ENCODE measurements at places on chromosomes 11 and 22. TPM values are rescaled to one million over a fixed set of nuclear protein-coding genes. Genes with fewer than 3 reads are reported as not detected.

GRCh38 chr11:28289444-28289843, 181.3 kb downstream of the METTL15 start:
- no peak for DNase-seq

DNA sequence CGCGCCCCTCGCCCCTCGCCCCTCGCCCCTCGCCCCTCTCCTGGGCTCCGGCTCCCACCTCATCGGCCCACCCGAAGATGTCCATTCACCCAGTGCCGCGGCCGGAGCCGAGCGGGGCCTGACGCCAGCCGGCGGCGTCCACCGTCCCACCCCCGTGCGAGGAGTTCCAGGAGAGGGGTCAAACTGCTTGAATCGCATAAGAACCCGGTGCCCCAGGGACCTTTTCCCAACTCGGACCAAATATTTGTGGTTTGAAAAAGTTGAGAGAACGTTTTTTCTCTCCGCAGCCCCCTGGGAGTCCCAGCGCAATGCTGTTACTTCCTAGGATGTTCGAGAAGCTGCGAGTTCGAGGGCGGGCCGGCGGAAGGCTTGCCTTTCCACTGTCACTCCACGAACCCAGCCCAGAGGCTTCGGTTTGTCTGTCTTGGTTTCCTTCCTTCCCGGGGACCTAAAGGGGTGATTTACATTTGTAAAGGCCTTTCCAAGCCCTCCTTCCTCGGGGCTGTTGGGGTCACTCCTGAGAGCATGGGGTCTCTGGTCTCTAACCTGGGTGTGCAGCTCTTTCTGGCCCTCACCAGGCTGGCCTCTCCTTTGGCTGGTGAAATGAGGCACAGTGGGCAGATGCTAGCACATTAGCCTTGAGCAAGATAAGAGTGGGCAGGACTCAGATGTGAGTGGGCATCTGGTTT, 38.0 kb downstream of the ETS1 start:
- DNase-seq: peak; percentile 70

DNA sequence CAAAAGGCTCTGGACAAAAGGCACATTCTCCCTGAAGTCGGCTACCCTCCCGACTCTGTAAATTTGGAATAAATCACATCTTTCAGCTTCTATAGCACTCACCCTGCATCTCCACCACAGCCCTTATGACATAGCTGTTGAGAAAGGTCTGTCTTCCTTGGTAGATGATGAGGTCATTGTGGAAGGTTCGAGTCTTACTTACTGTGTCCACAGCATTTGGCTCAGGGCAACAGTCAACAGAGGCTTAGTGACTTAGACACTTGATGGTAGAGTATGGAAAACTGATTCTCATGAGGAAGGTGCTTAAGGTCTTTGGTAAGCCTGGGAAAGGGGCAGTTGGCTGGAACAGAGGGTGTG, 45.6 kb downstream of the PTPRJ start:
- DNase-seq: no peak

DNA sequence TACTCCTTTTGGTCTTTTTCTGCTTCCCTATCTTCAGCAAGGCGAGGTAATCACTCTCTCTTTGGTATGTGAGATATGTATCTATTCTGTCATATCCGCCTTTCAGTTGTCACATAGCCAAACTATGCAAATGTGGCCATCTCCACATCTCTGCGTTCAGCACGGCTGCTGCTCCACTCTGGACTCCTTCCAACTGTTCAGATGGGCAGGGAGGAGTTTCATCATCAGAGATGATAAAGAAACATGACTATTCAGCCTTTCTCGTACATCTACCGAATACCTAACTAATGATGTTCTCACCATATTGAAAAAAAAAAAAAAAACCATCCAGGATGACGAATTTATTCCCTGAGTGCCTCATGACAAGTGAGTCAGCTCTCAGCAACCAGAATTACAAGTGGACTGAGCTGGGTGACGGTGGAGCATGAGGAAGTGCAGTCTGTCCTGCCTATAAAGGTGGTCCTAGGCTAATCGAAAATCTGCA, 899.6 kb downstream of the OPCML start:
- no peak for DNase-seq

- DNase-seq: no peak
Measured at GRCh38 chr11:45414088-45414487, 127.9 kb upstream of the SYT13 start.

DNA sequence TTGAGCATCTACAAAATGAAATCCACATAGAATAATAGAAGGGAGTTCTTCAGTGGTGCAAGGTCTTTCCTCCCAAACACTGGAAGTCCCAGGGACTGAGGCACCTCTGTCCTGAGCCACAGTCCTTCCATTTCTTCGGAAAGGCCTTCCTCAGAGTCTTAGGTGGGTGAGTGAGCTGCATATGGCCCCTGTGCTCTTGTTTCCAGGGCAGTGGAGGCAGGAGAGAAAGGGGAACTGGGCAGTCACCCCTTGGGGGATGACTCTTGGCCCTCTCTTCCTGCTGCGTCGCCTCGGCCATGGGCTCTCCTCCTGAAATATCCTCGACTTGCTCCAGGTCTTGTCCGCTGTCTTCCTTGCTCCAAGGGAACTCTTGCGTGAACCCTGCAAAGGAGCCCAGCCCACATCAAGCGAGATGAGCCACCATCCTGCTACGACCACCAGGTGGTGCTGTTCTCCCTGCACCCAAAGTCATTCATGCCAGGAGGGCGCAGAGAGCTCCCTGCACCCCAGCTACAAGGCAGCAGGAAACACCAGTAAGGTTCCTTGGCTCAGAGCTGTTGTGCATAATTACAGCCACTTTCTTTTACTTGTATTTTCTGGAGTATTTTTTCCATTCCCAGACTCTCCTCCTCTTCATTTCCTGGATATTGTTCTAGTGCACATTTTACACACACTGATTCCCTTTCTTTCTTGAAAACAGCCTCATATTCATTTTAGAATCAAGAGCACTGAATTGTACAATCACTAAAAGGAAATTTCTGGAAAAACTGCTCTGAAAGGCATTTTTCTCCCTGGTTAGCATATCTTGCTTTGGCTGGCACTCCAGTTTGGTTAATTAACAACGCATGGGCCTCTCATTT, 397.8 kb downstream of the OPCML start:
- DNase-seq: peak; percentile 69

DNA sequence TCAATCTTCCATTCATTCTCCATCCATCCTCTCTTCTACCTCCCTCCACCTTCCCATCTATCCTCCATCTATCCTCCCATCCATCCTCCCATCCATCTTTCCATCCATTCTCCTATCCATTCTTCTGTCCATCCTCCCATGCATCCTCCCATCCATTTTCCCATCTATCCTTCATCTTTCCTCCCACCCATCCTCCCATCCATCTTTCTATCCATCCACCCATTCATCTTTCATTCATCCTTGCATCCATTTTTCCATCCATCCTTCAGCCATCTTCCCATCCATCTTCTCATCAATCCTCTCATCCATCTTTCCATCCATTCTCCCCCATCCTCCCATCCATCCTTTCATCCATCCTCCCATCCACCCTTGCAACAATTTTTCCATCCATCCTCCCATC, 27.5 kb downstream of the IGLL1 start:
- DNase-seq: no peak

DNA sequence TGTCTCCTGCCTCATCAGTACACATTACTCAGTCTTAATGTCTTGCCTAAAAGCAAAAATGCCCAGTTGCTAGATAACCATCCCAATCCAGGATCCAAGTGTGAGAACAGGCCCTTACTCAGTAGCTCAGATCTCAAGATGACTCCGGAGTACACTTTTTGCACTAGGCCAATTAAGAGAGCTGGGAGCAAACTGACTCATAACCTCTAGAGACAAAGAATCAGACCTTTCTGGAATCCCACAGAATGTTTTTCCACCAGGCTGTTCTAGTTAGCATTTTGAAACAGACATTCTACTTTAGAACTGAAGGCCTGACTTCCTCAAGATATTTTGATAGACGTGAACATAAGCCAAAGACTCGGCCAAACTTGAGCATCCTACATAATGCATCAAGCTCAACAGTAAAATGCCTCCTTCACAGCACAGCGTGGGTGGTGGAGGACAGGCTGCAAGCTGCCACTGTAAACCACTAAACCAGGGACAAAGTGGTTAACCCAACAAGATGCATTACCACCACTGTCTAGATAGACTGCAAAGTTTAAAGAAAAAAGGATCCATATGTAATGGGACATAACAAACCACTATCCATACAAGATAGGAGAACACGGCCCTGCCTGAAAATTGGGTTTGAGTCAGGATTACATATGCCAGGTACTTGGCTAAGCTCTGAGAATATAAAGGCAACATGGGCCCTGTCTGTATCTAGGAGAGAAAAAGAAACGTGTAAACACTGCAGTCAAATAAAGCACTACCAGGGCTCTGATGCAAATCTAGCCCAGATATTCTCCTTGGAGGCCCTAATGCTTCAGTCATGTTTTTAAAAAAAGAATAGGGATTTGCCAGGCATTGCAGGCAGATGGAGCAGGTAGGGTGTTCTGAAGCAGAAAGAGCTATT, 48.3 kb downstream of the MYH9 start:
- no peak for DNase-seq

GRCh38 chr11:118211006-118211405, 13.8 kb downstream of the JAML start:
- DNase-seq: peak; percentile 42

DNA sequence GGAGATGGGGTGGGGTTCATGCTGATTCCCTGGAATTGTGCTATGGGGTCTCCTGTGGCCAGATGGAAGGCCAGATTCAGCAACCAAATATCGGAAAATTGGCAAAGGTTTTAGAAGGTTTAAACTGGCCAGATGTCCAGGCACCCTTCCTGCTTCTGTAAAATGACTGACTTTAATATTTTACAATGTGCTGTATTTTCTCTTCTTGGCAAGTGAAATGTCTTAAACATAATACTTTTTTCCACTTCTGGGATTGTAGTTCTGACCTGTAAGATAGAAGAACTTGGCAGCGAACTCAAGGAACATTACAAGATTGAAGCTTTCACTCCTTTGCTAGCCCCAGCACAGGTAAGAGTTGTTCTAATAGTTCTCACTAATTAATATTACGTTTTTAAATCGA, 17.5 kb downstream of the POLA2 start:
- DNase-seq: no peak

DNA sequence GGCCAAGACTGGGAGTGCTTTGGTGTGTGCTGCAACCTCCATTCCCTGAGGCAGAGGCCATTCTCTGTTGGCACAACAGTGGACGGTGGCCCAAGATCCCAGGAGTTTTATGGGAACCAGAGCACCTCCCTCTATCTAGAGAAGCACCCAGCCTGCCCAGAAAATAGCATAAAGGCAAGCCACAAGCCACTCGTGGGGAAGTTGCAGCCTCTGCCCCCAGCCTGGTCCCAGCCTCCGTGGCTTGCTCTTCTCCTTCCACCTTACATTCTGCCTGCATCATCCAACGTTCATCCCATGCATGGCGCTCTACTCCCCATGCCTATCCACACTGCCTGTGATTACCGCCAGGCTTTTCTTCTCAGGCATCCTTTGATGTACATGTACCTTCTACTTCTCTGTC, 15.8 kb downstream of the IL17RA start:
- no peak for DNase-seq

- DNase-seq: no peak
Measured at GRCh38 chr11:61916737-61917333, 531 bp downstream of the RAB3IL1 start.

GRCh38 chr11:86559311-86559945, 113.0 kb downstream of the ME3 start:
- peak; percentile 52 for DNase-seq

GRCh38 chr11:65576232-65576866, 496 bp downstream of the EHBP1L1 start:
- peak; percentile 59 for DNase-seq

- DNase-seq: no peak
Measured at GRCh38 chr22:46977656-46978343, 215.3 kb downstream of the TBC1D22A start.

DNA sequence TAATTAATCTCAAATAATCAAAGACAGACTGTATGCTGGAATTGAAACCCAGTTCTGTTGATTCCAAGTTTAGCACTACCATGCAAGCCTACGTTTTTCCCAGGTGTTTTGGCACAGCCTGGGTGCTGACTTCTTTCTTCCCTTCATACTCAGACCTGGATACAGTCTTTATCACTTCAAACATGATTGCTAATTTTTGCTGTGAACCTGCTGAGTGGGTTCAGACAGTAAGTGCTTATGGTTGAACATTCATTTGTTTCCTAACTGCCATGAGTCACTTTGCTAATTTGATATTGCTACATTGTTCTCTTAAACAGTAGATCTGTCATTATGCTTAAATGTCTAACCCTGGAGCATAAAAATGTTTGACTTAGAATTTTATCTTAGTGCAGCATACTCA, 12.2 kb downstream of the PAAF1 start:
- DNase-seq: no peak

- no peak for DNase-seq
Measured at GRCh38 chr11:73034331-73034730, 107.8 kb downstream of the FCHSD2 start.

Gene VPREB1
- not detected for total RNA-seq

Gene APOBEC3B
- 1.6 TPM for total RNA-seq

Gene C11orf21
- total RNA-seq: 4.8 TPM

Gene TOMM22
- 56.0 TPM for total RNA-seq

Measured in left cardiac atrium (tissue), 4 donors.